ENCODE measurements at places on chromosomes 13 and 19. TPM values are rescaled to one million over a fixed set of nuclear protein-coding genes. Genes with fewer than 3 reads are reported as not detected.

PCDH9 gene
- 0.05 TPM for total RNA-seq

ZFR2 gene
- total RNA-seq: not detected

CYP2F1 gene
- not detected for total RNA-seq

USHBP1 gene
- not detected for total RNA-seq

CKM gene
- not detected for total RNA-seq

ERICH4 gene
- not detected for total RNA-seq

KIR2DL4 gene
- not detected for total RNA-seq

THSD1 gene
- total RNA-seq: 3.4 TPM

VRK3 gene
- total RNA-seq: 34.0 TPM

All from M059J (cell line).